ENCODE measurements at places on chromosomes 7 and 10.

GRCh38 chr10:114825513-114826253, 4.1 kb downstream of the FHIP2A start:
- DNase-seq: no peak

DNA sequence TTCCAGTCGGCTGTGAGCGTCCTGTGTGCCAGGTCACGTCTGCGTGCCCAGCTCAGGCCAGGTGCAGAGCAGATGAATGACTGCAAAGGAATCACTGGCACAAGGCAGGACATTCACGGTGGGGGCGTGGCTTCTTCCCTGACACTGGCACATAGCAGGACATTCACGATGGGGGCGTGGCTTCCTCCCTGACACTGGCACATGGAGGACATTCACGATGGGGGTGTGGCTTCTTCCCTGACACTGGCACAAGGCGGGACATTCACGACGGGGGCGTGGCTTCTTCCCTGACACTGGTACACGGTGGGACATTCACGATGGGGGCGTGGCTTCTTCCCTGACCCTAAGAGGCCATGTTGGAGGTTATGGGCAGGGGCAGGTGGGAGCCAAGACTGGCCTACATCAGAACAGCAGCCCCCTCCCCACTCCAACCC, 64.3 kb downstream of the MYL10 start:
- no peak for DNase-seq

GRCh38 chr7:111953611-111954010, 252.6 kb downstream of the DOCK4 start:
- no peak for DNase-seq

DNA sequence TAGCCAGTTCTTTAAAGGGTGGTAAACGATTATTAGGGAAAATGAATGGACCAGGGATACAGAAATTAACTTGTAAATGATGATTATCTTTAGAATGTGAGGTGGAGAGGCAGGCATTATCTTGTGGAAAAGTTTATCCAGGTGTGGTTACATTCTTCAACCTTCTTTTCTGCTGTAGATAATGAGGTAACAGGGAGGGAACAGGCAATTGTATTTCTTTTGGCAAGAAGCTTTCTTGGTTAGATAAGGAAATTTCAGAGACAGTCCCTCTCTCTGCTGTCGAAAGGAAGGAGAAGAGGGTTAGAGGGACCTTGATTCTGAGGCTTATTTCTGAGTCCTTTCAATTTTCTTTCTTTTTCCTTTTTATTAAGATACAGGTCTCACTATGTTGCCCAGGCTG, 32.1 kb downstream of the MRPL32 start:
- DNase-seq: no peak

GRCh38 chr7:29167721-29168120, 21.4 kb upstream of the CPVL start:
- no peak for DNase-seq

- DNase-seq: no peak
These were observed 163.1 kb downstream of the PRKCQ start for GRCh38 chr10:6416892-6417512.

DNA sequence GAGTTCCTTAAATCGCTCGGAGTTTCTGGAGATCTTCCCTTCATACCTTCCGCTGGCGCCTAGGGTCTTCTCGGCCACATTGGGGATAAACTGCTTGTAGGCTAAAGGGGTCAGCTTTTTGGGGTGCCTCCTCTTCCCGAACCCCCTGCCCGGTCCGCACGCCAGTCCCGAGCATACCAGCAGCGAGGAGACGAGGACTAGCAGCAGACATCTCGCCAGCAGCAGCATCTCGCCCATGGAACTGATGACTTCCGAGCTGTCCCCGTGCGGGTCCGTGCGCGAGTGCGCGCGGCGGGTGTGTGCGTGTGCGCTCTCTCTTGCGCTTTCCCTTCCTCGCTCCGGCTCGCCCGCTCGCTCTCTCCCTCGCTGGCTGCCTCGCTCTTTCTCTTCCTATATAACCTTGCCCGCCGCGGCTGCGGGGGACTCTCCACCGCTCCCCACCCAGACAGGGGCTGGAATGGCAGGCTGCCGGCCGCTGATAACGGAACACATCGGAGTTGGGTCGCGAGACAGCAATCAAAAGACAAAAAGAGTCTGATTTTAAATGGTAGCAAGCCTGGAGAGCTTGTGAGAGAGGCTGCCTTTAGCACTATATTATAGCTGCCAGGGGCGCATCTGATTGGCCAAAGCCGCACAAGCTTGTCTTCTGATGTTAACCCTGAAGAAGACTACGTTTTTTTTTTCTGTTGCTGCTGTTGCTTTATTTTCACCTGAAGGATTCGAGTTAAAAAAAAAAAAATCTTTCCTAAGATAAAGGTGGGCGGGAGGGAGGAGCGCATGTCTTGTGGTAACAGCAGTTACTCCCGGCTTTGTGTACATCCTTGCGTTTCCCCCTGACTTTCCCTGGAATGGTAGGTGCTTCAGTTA, at the start of gene SHH:
SHH (minus strand) TSS at position 569 of the 867 bp plus-strand sequence; CDS start at position 228, 341 bp downstream.
- DNase-seq: no peak

GRCh38 chr7:155918720-155919390, 106.6 kb upstream of the SHH start:
- DNase-seq: no peak

DNA sequence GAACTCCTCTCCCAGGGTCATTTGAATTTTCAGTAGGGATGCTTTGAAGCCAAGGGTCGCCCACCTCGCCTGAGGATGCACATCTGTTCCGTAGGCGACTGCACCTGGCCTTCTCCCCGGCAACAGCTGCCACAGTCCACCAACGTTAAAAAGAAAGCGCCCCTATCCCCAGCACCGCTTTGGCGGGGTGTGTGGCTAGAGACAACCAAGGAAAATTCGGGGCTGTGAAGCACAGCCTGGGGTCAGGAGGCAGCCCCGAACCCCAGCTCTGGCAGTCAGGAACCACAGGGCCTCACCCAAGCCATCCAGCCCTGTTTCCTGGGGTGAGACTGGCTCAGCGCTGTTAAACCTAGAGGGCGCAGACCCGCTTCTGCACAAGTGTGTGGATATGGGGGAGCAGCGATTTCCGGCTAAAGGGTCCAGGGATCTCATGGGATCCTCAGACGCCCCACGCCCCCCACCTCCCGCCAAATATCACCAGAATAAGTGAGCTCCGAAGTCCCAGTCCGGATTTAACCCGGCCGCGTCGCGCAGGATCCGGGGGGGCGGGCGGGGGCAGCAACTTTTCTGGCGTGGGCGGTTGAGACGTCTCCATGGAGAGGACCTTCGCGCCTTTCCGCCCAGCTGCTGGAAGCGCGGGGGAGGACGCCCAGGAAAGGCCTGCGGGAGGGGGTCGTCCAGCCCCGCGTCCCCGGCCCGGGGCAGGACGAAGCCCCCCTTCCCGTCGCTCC, 822 bp downstream of the ZC3HAV1L start:
- DNase-seq: no peak

DNA sequence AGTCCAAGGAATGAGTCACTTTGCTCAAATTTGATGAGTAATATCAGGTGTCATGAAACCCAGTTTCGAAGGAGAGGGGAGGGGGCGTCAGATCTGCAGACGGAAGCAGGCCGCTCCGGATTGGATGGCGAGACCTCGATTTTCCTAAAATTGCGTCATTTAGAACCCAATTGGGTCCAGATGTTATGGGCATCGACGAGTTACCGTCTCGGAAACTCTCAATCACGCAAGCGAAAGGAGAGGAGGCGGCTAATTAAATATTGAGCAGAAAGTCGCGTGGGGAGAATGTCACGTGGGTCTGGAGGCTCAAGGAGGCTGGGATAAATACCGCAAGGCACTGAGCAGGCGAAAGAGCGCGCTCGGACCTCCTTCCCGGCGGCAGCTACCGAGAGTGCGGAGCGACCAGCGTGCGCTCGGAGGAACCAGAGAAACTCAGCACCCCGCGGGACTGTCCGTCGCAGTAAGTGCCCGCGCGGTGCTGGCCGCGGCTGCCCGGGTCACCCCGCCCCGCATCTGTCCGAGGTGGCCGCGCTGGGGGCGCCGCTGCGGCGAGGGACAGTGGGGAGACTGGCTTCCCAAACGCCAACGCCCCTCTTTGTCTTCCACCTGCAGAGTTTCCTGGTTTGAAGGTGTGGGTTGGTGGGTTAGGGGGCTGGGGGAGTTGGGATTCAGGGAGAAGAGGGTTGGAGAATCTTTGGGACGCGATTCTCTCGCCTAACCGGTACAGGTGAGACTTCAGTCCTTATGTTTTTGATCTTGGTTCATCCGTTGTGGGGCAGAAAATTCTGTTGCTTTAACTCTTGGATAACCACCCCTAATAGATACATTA, at the start of gene TAC1:
TAC1 (plus strand) TSS at position 351 of the 829 bp plus-strand sequence. CDS start 527 bp downstream, outside the sequence.
- no peak for DNase-seq

DNA sequence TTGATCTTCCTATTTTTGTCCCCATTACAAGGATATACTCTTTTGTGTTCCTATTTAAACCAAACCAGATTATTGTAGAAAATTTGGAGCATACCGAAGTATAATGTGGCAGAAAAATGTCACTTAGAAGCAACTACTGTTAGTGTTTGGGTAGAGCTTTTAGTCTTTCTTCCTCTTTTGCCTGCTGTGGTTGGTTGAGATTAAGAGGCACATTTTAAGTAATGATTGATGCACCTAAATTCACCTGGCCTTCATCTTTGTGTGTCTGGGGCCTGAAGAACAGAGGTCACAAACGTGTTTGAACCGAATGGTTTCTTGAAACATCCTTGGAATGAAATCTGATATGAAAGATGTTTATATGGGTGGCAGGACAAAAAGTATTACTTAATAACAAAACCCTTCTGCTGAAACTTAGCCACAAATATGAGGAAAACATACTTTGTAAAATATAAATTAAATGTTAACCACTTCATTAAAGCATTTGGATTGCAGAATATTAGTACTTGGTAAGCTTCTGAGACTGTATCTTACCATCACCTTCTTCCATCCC, 2.6 kb downstream of the BPGM start:
- no peak for DNase-seq

GRCh38 chr10:83934062-83934461, 205.2 kb upstream of the GHITM start:
- DNase-seq: no peak

DNA sequence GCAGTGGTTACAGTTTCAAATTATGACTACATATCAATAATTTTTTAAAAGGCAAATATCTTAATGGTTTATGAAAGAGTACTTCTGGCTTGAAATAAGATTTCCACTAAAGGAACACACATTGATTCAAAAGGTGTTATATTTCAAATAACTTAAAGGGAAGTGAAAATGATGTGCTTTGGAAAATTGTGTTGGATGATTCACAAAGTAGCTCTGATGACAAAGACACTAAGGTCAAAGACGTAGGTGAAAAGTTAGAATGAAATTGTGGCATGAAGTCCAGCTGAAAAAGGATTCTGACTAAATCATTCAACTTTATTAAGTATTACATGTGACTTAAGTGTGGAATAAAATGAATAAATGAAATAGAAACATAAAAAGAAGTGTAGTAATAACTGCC, 20.8 kb upstream of the OR2A5 start:
- no peak for DNase-seq

- DNase-seq: peak; percentile 71
These were observed 294.3 kb upstream of the PFKP start for GRCh38 chr10:2772816-2773631.

GRCh38 chr7:80147543-80148391, 13.1 kb downstream of the GNAI1 start:
- DNase-seq: no peak

DNA sequence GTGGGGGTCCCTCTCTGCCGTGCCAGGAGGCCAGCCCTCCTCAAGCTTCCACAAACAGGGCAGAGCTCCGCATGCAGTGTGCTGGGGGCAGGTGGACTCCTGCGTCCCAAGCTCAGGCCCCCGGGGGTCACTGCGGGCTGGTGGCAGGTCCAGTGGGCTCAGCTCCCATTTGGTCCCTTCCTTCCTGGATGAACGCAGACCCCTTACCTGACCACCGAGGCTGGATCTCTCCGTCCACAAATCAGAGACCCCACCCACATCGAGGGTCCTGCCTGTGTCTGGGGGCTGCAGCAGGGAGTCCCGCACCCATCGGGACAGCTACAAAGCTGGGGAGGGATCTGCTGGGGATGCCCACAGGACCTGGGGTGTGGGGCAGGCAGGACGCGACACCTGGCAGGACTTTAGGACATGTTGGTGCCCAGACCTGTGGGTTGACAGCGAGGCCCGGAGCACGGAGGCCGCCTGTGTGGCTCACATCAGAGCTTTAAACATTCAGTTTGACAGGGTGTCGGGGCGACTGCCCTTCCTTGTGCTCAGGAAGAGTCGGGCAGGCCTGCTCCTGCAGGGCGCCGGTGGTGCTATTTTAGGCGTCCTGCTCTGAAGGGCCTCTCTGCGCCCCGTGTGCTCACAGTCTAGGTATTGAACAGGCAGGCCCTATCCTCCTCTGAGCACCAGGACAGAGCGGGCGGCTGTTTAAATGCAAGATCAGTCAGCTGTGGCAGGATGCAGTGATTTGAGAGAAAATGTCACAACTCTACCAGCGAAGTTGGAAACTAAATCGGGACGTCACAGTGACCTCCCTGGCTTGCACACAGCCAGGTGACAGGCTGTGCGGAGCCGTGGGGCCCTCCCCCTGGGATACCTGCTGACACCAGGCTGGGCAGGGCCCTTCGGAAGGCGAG, 15.9 kb upstream of the CFAP46 start:
- DNase-seq: no peak

DNA sequence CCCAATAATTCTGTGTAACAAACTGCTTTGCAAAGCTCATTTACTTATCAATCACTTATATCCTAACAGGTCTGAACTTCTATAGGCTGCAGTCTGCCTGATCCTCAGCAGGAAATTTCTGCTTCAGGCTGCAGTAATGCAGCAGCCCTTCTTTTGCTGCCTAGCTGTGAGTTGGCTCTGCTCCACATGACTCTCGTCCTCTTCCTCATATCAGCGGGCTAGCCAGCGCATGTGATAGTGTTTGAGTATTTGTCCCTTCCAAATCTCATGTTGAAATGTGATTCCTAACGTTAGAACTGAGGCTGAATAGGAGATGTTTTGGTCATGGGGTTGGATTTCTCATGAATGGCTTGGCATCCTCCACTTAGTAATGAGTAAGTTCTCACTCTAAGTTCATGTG, 387.8 kb downstream of the SEMA3D start:
- DNase-seq: no peak

- no peak for DNase-seq
These were observed 7.8 kb downstream of the BAMBI start for GRCh38 chr10:28684986-28685580.

GRCh38 chr10:4051641-4052151, 266.7 kb upstream of the KLF6 start:
- no peak for DNase-seq

GRCh38 chr7:66380272-66380888, 175.2 kb downstream of the TPST1 start:
- DNase-seq: no peak

- DNase-seq: no peak
These were observed 124.4 kb downstream of the TACC2 start for GRCh38 chr10:122113161-122113944.

- DNase-seq: peak; percentile 8
These were observed 33.9 kb upstream of the SLC29A3 start for GRCh38 chr10:71285180-71285545.

DNA sequence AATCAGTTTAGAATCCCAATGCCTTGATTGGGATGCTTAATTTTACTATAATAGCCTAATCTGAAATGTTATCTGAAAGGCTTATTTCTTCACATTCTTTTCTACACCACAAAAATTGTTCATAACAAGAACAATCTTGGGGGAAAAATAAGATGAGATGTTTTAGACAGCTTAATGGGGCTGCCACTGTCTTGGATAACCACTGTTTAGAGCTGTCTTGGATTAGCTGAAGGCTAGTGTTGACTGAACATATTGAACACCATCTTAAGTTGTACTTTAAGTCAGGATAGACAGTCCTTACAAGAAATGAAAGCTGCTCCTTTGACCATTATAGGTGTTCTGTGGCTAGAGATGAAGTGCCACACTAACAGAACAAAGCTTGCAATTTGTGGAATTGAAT, 501.3 kb downstream of the GFRA1 start:
- DNase-seq: no peak

All from NCI-H1436 (cell line).